Activated CD4-positive, alpha-beta T cell treated with anti-CD3 and anti-CD28 coated beads, Interleukin-2, amount 50 U/mL, for 24 hours (primary cell): ENCODE measurements at places on chromosomes 13 and 19.

DNA sequence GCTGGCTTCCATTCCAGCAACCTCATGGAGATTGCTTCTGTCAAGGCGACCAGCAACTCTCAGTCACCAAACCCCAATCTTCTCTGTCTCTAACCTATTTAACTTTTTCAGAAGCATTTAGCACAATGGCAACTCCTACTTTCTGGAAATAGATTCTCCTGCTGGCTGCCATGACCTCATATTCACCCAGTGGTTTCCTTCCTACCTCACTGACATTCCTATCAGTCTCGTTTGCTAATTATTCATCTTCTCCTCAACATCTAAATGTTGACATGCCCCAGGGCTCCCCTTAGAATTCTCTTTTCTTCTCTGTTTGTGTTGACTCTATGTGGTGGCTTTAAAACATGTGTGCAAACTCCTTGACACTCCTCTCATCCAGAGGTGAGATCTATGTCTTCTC lies 106.7 kb downstream of the OLFM4 start:
- DNase-seq: no peak

DNA sequence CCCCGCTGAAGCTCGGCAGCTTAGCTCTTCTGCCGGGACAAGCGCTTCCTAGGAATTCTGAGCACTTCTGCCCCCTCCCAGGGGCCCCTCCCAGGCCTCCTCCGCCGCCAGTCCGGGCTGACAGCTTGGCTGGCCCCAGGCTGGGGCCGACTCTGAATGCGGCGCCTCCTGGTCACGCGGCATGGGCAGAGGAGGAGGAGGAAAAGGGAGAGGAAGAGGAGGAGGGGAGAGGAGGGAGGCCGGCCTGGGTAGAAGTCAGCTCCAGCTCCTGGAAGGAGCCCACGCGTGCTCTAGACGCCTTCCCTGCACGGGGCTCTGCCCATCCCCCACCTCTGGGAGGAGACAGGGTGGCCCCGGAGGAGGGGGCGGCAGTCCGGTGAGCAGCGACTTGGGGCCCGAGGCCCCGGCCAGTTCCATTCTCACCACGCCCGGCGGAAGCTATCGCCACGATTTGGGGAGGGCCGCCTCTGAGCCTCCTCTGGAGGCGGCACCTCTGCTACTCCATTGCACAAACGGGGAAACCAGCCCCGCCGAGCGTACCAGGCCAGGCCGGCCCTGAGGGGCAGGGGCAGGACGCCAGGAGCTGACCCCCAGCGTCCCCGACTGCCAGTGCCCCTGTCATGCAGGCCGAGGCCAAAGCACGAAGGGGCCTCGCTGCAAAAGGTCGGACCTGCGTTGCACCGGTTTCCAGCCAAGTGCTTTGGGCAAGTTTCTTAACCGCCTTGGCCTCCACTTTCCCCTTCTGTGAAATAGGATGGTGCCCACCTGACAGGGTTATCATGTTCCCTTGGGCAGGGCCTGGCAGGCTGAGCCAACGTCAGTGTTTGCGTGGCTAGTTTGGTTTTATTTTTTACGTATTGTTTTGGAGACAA lies 31.6 kb downstream of the CCNE1 start:
- no peak for DNase-seq

DNA sequence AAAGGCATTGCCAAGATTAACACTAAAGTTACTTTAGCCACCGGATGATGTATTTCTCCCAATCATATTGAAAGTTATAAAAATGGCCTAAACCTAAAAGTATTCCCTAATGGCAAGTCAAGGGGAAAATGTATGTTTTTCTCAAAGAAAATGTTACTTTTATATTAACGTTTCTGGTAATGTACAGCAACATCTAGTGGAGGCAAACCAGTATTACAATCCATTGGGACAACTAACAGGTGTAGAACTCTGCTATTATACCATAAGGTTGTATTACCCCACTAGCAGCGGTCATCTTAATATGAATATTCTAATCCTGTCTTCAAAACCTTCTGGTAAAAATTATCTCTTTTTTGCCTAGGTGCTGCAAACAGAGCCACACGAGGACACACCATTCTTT lies 69.2 kb downstream of the ZNF100 start:
- DNase-seq: peak; percentile 11

DNA sequence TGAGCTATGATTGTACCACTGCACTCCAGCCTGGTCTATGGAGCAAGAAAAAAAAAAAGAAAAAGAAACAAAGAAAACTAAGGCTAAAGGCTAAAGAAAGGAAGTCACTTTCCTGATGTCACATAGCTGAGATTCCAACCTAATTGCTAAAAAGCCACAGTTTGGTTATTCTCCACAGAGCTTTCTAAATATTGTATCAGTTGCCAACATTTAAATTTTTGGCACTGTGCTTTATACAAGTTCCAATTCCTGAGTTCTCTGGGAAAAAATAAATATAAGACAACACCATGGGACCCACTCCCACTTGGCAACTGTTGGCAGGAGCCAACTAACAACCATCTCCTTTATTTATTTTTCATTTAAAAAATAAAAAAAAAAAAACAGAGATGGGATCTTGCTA lies 11.2 kb upstream of the LYPD3 start:
- DNase-seq: no peak

DNA sequence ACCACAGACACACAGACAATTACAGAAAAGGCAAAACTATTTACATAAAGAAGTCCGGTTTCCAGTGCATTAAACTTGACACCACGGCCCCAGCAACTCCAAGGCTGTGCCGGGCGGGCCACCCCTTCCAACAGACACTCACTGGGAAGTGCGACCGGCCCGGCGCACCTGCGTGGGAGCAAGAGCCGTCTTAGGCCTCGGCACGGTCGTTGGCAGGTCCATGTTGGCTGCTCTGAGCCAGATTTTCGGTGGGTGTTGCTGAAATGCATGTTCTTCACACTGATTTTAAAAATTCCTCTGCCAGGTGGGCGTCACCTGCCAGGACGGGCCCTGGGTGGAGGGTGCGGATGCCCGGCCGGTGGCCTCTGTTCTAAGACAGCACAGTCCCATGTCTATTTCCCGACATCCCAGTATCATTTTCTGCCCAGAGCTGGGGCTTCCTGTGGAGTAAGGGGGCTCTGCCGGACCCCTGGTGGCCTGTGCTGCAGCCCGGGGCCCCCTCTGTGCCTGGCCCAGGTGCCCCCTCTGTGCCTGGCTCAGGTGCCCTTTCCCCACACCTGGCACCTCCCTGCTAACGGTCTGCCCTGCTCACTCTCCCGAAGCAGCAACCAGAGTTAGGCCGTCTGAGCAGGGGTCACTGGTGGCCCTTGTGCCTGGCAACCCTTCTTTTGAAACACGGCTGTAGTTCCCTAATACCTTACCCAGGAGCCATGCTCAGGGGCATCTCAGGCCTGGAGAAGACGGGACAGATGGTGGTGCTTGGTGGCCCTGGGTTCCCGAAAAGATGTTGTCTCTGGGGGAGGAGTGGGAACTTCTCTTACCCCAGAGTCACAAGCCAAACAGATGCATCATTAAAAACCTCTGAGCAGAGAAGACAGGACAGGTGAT lies 9.2 kb downstream of the TMEM255B start:
- DNase-seq: no peak

DNA sequence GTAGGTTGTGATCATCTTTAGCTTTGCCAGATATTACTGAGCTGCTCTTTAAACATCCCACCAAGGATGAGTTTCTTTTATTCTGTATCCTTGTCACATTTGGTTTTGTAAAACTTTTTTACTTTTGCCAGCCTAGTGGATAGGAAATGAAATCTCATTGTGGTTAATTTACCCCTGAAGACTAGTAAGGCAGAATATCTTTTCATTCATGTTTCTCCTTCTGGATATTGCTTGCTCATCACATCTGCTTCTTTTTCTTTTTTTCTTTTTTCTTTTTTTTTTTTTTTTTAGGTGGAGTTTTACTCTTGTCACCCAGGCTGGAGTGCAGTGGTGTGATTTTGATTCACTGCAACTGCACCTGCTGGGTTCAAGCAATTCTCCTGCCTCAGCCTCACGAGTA lies 31.3 kb downstream of the SIPA1L3 start:
- no peak for DNase-seq

DNA sequence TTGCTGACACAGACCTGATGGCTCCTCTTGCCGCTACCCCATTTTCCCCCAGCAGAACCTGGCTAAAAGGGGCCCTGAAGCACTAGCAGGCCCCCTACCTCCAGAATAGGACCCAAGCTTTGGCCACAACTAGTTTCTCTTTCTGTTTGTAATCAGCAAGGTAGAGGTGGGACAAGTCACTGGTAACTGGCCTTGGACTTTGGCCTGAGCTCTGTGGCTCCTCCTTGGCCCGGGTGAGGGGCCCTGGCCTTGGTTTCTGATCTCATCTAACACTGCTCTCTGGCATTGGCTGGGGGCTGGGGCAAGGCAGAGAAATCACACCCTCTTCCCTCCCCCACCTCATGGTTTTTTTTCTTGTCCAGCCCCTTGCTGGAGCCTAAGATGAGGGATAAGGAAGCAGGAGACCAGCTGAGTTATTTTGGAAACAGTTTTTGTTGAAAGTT lies 2.1 kb downstream of the CALM3 start:
- no peak for DNase-seq

DNA sequence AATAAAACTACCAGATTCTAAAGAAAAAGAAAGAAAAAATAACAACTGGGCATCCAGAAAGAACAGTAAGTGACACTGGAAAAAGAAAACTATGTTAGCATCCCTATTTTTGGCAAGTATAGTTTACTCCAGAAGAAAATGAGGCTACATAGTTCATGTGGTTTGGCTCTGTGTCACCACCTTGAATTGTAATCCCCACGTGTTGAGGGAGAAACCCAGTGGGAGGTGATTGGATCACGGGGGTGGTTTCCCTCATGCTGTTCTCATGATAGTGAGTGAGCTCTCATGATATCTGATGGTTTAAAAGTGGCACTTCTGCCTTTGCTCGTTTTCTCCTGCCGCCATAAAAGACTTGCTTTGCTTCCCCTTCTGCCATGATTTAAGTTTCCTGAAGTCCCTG lies 76.9 kb downstream of the ITGBL1 start:
- peak; percentile 2 for DNase-seq

DNA sequence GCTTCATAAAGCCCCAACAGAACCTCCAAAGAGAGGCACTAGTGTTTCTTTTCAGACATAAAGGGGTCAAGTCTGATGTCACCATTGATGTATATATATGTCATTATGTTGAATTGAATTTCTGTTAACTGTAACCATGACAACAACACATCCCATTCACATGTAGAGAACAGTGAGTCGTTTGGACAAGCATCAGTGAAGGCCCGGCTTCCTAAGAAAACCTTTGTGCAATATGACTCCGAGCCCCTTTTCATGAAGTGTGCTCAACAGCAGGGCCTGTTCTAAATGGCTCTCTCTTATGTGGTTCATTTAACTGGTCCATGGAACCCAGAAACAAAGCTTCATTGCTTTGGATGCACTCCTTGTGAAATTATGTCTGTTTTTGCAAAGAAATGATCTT lies 67.2 kb upstream of the UBL3 start:
- no peak for DNase-seq

DNA sequence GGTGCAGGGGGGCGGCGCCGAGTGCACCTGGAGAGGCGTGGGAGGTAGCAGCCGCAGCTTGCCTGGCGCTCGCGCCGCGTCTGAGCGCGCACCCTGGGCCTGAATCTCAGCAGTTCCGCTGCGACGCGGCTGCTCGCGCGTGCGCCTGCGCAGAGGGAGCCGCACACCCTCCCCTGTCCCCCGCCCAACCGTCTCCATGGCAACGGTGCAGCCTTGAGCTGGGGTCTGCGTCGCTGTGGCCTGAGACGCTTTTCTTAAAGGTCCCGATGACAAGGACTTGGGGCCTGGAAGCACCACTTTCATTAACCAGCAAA lies at the start of gene PNMA8B:
Gene PNMA8B, minus strand, starts transcription at position 82 of the 314 bp plus-strand sequence. CDS start 402 bp downstream, outside the sequence.
- DNase-seq: no peak

DNA sequence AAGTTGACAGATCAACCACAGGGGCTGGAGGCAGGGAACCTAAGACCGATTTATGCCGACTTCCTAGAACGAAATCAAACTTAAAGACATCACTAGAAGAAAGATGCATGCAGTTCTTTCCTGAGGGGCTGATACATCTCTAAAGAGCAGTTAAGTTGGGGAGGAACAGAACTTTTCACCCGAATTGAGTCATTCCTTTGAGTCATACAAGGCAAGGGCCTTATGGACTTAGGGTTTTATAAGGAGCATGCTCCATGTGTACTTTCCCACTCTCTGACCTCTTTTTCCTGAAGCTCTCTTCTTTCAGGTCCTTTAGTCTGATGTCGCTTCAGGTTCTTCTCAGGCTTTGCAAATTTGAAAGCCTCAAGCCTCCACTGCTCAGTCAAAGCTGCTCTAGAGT lies 7.9 kb upstream of the FBXL3 start:
- no peak for DNase-seq

- no peak for DNase-seq
Measured at GRCh38 chr13:75803164-75803611, 167.1 kb downstream of the LMO7 start.
